ENCODE measurements at places on chromosomes 13 and 19.

- no peak for DNase-seq
Measured at GRCh38 chr19:56356944-56357343, 36.4 kb downstream of the ZNF582 start.

- no peak for DNase-seq
Measured at GRCh38 chr13:110157718-110158117, 149.2 kb downstream of the COL4A1 start.

DNA sequence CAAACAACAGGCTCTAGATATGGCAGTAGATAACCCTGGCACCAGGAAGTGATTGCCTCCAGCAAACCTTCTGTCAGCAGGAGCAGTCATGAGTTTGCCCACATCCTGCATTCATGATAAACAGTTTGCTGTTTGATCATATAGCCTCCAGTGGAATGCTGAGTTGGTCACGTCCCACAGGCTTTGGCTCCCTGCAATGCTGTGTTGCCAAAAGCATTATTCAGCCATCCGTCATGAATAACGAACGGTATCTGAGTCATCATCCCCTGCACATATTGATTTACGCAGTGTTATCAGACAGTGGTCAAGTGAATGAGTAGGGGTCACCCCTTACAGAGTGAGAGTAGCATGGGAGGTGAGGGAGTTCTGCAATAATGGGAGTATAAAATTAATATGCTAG, 21.9 kb upstream of the ZNF432 start:
- no peak for DNase-seq

DNA sequence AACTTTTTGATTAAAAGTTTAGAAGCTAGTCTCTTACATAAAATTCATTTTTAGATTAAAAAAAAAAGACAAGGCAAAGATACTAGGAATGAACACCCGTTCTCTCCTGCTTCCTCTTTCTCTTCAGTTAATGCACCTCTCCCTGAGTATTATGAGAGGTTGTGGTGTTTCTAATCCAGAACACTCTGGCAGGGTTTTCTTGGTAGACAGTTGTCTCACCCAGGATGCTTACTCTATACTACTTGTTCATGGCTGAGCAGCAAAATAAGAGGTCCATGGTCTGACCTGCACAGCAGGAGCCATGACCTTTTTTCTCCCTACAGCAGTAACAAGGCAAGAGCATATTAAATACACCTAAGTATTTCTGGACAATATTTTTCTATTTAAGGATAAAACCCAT, 62.0 kb downstream of the MICU2 start:
- DNase-seq: no peak

DNA sequence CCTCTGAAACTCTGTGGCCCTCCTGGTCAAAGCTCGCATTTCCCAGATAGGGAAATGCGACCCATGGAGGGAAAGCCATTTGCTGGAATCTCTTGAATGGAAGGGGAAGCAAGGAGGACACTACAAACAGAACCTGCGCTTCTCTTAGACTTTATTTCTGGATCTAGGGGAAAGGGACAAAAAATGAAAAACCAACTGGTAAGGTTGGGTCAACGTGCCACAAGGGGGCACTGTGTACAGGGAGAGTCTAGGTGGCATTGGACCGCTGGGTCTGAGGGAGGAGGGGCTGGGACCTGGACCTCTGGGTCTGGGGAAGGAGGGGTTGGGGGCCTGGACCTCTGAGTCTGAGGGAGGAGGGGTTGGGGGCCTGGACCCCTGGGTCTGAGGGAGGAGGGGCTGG, 5.0 kb downstream of the KLK4 start:
- no peak for DNase-seq

- no peak for DNase-seq
Measured at GRCh38 chr13:41691274-41691673, 233.9 kb downstream of the RGCC start.

All from activated T-helper 1 cell treated with Interleukin-2 at 50 U/mL for 16 hours (primary cell).